Progenitor cell of endocrine pancreas (in vitro differentiated cells): ENCODE measurements at places on chromosomes 2 and 18.
A peak's percentile ranks its signal among the peaks of the same experiment; 100 is the strongest.

GRCh38 chr2:181314551-181314950 lies 142.6 kb upstream of the ITGA4 start:
- DNase-seq = no peak

DNA sequence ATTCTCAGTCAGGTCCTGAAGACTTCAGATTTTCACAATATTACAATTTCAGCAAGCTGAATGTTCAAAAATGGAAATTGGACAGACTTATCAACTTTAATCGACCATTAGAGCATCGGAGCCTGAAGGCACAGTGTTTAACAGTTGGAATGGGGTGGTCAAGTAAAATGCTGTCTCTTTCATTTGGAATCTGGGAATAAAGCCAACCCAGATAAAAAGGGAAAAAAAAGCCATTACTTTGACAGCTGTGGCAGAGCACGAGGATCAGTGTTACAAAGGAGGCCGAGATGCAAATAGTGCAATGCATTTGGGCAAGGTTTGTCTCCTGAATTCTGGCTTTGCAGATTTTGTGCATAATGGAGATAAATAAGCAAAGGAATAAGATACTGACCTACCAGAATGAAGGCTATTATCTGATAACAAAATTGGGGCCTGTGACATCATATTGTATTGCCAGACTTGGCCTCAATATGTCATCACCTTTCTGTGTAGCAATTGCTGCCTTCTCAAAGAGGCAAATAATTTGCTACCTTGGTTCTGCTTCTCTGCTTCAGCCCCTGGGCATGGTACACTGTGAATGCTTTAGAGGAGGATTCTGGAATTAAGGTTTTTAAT lies 277.5 kb upstream of the KLHL29 start:
- DNase-seq = no peak

- no peak for DNase-seq
Observed at GRCh38 chr18:76161983-76162382, 333.1 kb downstream of the ZNF516 start.

GRCh38 chr2:232537499-232537898 lies 2.0 kb upstream of the CHRNG start:
- DNase-seq = no peak

GRCh38 chr2:239303711-239304532 lies 96.9 kb downstream of the HDAC4 start:
- DNase-seq = no peak

DNA sequence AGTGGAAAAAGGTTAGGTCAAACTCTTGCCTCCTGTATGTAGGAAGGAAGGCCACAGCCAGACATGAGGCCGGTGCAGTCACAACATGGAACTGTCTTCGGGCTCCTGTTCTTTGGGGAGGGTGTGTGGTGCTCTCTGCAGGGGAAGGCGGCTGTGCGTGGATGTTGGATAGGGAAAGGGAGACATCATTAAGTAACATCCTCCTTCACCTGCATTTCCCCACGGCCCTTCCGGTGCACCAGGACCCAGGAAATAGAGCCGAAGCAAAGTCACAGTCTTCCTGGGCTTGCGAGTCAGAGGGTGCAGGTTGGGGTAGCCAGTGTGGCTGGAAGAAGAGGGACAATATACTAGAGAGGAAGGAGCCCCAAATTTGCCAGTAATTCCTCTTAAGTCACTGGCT lies 78.9 kb upstream of the SMAD7 start:
- DNase-seq = no peak

DNA sequence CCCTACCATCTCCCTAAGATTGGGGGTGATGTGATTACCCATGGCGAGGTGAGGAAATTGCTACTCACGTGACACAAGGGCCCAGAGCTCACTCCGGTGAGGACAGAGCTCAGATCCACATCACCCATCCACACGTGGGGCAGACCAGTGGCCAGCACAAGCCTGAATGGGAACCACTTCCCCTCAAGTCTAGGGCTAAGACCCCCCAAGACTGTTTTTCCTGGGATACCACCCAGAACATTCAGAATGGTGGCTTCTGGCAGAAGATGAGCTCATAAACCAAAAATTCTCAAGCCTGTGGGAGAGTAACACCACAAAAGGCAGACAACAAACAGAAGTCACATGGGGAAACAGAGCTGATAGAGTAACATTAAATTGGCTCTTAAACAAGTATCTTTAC lies 321.4 kb downstream of the ALK start:
- DNase-seq = no peak

DNA sequence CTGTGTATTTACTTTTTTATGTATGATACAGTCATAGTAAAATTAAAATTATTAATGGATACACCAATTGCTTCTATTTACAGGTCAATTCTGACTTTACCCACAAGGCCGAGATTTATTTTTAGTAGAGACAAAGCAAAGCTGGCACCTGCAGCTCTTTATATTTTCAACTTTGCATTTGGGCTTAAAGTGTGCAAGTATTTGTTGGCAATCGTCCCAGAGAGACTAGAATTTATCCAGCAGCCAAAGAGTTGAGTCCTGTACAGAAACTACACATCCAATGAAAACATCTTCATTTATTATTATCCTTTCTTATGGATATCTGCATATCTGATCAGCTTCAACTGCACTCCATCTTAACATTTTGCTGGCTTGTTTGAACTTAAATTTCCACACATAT lies 485.6 kb downstream of the SOX11 start:
- DNase-seq = no peak

- no peak for DNase-seq
Observed at GRCh38 chr18:43435851-43436250, 158.6 kb upstream of the SYT4 start.

- DNase-seq = peak; percentile 81
Observed at GRCh38 chr2:95076705-95077529, 44.7 kb downstream of the MRPS5 start.

- DNase-seq = no peak
Observed at GRCh38 chr18:32355896-32356295, 114.8 kb downstream of the GAREM1 start.

DNA sequence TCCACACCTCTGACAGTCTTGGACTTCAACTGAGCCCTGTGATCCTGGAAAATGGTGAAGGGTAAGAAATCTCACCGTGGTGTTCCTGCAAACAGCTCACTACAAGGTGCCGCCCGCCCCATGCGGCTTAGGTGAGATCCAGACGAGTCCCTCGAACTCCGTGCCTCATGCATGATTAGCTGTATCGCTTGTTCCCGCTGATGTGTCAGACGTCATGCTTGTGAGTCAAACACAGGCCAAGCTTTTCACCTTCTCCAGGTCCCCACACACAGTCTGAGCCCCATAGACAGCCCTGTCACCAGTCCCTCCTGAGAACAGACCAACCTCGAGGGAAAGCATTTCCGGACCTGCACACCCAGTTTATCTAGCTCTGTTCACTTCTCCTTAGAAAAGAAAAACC lies 740.5 kb downstream of the GALR1 start:
- DNase-seq = no peak

DNA sequence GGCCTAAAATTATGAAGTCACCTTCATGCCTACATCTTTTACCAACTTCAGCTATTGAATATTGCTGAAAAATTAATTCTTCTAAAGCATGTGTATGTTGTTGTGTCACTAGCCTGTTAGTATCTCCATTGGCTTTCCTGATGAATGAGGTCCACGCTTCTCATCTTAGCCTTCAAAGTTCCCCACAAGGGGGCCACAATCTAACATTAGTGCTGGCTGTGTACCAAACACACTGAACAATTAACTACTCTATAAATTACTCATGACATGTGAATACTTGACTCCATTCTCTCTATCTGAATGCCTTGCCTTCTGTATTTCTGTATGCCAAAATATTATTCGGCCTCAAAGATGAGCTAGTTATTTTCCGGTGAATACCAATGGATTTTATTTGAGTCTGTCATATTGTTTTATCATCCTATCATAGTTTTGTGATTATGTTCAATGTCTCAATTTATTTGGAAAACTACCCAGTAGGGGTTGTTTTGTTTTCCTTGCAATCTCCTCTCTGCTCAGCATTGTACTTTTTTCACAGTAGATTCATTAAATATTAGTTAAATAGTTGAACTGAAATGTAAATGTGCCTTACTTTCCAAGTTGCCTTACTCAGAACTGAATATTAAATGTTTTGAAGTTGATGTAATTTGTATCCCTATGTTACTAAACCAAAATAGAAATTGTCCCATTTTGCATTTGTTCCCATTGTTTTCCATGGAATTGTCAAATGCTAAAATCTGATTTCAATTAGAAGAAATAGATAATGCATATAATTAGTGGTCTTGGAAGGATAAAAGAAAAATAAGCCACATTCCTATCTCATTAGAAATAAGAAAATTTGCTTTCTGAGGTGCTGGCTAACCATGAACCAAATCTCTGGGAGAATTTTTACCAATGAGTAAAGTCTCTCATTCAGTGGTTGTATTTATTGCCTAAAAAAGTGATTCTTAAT lies 208.4 kb upstream of the COL3A1 start:
- DNase-seq = no peak

DNA sequence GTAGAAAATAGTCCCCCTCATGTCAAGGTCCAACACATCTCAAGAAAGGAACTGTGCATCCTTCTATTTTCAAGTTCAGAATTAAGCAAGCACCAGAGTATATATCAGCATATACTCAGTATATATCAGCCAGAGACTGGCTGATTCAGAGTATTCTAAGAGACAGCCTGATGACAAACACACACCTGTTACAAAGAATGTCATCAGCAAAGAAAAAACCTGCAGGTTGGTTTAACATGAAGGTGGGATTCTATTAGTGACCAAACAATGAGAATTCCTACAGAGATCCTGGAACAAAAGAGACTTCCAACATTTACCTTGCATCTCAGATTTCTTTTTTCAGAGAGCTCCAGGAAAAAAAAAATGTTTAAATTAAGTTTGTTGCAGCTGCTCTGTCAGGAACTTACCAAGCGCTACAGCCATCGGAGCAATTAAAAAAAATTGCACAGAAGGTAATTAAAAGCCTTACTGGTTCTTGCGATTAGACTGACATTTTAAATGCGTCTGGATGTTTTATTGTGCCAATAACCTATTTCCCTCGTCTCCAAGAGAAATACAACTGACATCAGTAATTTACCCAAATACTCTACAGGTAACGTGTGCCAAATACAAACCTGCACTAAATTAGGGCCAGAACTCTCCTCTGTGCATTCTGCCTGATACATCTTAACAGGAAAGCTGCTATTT lies 218.1 kb downstream of the HNMT start:
- no peak for DNase-seq

DNA sequence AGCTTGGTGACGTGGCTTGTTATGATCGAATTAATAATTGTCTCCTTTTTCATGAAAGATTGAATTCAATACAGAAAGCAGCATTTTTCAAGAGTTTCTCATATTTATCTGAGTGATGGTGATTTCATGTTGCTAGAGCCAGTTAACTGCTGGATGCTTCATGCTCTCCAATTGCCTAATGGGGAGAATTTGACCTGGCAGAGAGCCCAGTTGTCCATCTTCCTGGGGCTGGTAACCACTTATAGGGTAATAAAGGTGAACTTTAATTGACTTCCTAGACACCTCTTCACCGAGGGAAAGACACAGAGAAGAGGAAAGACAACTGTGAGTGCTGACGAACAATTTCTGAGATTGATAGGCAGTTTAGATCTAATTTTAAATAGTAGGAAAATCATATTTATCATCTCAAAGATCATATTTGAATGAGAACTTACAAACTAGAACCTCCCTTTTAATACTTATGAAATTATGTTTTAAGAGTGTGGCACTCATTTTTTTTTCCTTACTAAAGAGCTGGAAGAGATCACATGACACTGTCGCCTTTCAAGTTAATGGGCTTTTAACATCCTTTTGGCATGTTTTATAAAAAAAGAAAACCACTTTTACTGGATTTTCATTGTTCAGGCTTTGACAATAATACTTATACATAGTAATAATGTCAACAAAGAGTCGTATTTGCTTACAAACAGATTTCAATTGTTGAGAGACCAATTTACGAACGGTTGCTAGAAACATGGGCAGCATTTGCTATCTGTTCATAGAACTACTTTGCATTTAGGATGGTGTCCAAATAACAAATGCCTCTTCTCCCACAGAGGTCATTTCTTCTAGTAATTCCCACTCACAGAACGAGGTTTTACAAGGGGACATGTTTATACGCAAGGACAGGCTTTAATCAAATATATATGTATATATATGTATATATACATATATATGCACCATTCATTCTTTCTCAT lies 153.3 kb downstream of the RAPGEF4 start:
- DNase-seq = no peak

DNA sequence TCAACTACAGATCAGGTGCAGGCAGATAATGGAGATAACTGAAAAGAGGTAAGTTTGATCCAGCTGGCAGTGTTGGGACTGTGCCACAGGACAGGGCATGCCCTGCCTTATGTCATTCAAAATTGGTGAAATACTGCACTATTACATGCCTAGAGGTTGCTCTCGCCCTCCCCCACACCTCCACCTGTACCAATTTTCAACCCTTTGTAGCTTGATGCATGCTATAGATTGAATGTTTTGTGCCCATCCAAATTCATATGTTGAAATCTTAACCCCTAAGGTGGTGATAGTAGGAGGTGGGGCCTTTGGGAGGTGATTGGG lies 72.1 kb upstream of the LYPD6B start:
- DNase-seq = no peak

GRCh38 chr2:139293992-139294548 lies 513.9 kb upstream of the NXPH2 start:
- no peak for DNase-seq

DNA sequence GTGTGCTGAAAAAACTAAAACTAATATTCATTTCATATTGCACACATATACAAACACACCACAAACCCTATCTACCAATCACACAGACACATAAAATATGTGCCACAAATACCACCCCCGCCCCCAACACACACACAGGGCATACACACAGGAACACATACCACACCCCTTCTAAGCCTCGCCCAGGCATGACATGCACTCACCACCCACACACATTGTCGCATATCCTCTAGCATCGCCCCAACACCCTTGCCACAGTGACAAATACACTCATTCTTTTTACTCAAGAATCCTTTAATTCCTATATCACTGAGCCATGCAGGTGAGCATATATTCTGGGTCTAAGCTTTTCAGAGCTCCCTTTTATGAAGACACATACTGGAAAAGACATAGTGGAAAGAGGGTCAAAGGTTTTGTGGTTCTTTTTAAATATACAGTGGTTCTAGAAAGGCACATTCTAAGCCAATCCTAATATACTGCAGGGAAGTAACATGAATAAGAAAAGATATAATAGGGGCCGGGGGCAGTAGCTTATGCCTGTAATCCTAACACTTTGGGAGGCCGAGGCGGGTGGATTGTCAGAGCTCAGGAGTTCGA lies 24.5 kb upstream of the LCLAT1 start:
- DNase-seq = no peak

- peak; percentile 58 for DNase-seq
Observed at GRCh38 chr2:8680822-8681760, 765 bp upstream of the ID2 start.

GRCh38 chr2:204026294-204026693 lies 89.7 kb downstream of the ICOS start:
- no peak for DNase-seq
